ENCODE measurements at places on chromosomes 3 and 15. TPM values are rescaled to one million over a fixed set of nuclear protein-coding genes. Genes with fewer than 3 reads are reported as not detected.

Gene RBM5
- total RNA-seq: 83.5 TPM

Gene DIPK2A
- total RNA-seq: 20.3 TPM

GRCh38 chr15:60353245-60353920 is 44.4 kb downstream of the ANXA2 start:
- no peak for DNase-seq

Gene GBE1
- total RNA-seq: 39.3 TPM

- no peak for DNase-seq
These were observed 2.2 kb downstream of the P2RY14 start for GRCh38 chr3:151276038-151276686.

GRCh38 chr3:84961521-84962255 is 2.9 kb downstream of the CADM2 start:
- DNase-seq: no peak

Gene CFAP91
- total RNA-seq: 2.4 TPM

Gene PLSCR5
- not detected for total RNA-seq

- DNase-seq: no peak
These were observed 243.8 kb upstream of the CDIN1 start for GRCh38 chr15:36335659-36336058.

DNA sequence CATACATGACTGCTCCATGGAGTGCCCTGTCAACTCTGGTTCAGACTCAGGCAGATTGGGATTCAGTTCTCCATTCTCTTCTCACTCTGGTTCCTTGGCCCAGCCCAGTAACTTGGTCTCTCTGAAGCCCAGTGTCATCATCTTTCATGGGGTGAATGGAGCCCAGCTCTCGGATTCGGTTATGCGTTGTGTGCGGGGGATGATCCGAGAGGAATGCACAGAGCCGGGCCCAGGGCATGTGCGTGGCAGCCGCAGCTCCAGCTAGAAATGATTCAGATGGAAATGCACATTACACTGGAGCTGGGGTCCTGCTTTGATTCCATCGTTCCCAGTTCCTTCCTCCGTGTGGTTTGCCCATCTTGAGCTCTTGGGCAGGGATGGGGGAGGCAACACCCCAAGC is 189.4 kb downstream of the FEZF2 start:
- no peak for DNase-seq

DNA sequence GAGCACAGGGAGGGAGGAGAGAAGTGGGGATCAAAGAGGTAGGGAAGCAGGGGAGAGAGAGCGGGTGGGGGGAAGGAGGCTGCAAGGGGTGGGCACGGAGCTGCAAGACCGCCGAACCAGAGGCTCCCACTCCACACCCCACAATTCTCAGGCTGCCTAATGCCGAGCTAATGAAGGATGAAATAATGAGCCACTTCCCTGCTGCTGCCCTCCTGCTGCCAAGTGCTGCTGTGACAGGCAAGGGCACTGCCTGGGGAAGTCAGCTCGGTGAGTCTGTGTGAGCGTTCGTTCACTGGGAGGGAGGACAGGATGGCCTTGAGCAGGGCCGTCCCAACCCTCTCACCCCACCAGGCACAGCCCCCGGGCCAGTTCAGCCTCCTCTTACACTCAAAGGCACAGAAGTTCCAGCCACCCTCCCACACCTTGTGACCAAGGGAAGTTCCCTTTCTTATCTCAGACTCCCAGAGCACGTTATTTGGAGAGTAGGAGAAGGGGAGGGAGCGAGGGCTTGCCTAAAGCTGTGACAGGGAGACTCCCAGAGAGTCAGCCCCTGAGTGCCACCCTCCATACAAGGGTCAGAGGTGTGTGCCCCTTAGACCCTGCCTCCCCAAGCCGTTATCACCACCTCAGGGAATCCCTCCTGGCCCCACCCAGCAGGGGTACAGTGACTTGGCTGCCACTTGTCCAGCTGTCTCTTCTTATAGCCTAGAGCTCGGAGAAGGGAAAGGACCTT is 12.4 kb downstream of the GLYCTK start:
- no peak for DNase-seq

Gene EHHADH
- 3.1 TPM for total RNA-seq

DNA sequence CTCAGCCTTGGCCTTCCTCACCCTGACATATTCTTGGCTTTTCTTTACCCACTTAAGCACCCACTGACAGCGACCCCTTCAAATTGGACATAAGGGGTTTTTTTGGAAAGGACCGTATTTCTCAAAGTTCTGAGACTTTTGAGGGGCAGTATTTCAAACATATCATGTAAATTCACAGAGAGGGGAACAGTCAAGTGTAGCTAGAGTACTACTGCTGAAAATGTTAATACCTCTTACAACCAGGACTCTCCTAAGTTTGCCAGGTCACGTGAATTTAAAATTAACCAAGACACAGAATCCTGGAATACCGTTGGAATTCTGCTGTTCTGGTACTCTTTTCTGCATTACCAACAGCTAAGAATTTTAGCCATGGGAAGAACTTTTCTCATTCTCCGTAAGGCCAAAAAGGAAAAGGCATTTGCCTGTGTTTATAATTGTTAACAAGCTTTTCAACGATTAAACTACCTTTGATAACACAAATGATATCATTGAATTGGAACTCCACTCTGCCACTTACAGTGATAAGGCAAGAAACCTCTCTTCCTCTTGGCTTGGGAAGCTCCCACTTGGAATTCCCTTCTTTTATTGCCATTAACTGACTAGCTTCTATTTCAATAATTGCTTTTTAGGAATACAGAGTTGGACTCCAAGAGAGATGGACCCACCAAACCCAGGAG is 597 bp upstream of the GBE1 start:
- no peak for DNase-seq

Gene DISP2
- total RNA-seq: 0.05 TPM

DNA sequence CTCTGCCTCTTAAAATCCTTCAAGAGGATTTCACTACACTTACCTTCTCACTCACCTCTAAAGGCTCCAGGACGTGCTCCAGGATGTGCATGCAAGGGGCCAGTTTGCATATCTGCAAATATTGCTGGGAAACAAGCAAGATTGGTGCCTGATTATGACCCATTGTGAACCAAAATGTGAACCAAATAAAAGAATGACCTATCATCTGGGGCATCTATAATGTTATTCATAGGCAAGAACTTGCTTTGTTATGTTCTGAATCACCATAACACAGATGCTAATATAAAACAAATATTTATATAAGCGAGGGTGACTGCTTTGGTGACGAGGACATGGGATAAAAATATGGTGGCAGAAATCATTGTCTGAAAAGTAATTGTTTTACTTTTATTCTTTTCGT is 5.5 kb downstream of the IL12A start:
- DNase-seq: no peak

- DNase-seq: no peak
These were observed 1302.6 kb upstream of the EPHA6 start for GRCh38 chr3:95511828-95512227.

DNA sequence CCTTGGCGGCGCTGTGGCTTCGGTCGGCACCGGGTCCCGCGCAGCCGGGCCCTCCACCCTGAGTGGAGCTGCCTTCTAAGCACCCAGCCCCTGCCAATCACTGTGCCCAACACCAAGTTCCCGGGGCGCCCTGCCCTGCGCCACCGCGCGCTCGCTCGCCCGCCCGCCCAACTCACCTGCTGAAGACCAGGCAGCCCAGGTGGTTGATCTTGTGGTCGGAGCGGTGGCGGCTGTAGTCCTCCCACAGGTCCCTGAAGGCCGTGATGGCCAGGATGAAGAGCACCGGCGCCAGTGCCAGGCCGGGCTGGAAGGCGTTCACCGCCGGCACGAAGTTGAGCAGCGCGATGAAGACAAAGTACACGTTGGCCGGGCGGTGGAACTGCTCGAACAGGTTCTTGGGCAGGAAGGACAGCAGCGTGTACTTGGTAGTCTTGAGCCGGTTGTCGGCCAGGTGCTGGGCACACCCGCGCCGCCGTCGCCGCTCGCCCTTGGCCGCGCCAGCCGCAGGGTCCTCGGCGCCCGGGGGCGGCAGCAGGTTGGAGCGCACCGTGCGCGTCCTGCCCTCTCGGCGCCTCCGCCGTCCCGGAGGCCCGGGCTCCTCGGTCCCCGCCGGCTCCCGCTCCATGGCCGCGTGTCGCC is 536 bp downstream of the ATP10A start:
- no peak for DNase-seq

- DNase-seq: no peak
These were observed 141.5 kb downstream of the RORA start for GRCh38 chr15:61087573-61087972.

GRCh38 chr3:118734664-118735063 is 300.0 kb downstream of the IGSF11 start:
- DNase-seq: no peak

Gene HES1
- 29.2 TPM for total RNA-seq

DNA sequence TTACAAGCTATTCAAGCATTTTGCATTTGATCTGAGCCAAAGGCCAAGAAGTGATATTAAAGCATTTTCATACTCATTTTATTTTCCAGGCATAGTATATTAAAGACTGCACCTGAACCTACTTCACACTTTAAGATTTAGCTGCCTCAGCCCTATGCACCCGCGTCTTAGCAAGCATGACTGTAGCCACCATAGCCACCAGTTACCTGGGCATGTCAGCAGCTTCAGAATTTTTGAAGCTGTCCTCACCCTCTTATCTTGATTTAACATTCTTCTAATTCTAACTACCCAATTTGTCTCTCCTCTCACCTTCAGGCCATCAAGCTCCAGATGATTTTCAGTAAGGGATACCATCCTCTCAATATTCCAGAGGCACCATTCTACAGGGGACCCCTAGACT is 39.1 kb upstream of the KLHL6 start:
- DNase-seq: no peak

GRCh38 chr3:137845666-137846065 is 81.6 kb downstream of the SOX14 start:
- no peak for DNase-seq

Gene MKRN2OS
- not detected for total RNA-seq

DNA sequence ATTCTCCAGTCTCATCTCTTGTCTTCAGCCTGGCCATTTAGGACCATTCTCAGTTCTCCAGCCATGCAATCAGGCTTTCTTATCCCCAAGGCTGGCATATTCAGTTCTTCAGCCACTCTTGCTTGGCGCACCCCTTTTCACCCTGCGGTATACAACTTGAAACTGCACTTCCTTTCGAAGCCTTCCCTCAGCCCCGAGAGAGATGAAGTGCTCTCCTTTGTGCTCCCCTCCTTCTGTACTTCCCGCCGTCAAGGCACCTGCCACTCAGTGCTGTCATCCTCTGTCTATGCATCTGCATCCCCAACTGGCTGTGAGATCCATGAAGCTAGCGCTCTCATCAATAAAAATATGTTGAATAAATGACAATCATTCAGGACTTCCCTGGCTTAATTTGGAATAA is 45.7 kb downstream of the MORC1 start:
- no peak for DNase-seq

GRCh38 chr3:72246685-72247084 is 461.7 kb upstream of the PROK2 start:
- no peak for DNase-seq

DNA sequence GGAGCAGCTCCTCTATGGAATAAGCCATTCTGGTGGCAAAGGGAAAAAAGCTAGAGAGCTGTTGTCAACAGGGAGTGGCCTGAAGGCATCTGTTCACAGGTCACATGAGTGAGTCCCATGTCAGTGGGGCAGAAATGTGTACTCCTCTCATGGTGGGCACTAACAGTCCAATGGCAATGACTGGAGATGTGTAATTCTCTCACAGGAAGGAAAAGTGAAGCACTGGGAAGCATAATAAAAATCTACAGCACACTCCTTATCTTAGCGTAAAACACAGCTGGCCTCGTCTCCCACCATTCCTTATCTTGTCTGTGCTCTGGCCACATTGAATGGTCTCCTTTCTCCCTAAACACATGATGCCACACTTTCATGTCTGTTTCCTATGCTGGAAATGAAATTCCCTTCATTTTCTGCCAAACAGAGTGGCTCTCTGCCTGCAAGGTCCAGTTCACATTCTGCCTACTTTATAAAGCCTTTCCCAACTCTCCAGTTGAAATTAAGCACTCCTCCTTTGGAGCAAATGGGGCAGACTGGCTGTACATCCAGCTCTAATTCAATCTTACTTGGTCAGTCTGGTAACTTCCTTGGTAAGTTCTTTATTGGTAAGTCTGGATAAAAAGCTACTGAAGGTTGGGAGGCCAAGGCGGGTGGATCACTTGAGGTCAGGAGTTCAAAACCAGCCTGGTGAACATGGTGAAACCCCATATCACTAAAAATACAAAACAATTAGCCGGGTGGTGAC is 139.8 kb downstream of the RPL22L1 start:
- DNase-seq: no peak

GRCh38 chr3:44415421-44415820 is 62.0 kb downstream of the ZNF445 start:
- no peak for DNase-seq

- DNase-seq: no peak
These were observed 61.8 kb upstream of the RPL32 start for GRCh38 chr3:12903000-12903800.

Data from posterior vena cava (tissue), 2 donors.